ENCODE measurements at places on chromosomes 7 and 10. TPM values are rescaled to one million over a fixed set of nuclear protein-coding genes. Genes with fewer than 3 reads are reported as not detected.

The EGR2 gene
- polyA plus RNA-seq = 2.6 TPM

The NUP42 gene
- polyA plus RNA-seq = 27.1 TPM

The LRIT1 gene
- polyA plus RNA-seq = not detected

The CTAGE4 gene
- 1.0 TPM for polyA plus RNA-seq

The TRUB1 gene
- polyA plus RNA-seq = 20.5 TPM

The SORCS1 gene
- 0.22 TPM for polyA plus RNA-seq

The PRXL2A gene
- not detected for polyA plus RNA-seq

The TBC1D12 gene
- polyA plus RNA-seq = 3.8 TPM
